ENCODE measurements at places on chromosomes 2 and 18.

DNA sequence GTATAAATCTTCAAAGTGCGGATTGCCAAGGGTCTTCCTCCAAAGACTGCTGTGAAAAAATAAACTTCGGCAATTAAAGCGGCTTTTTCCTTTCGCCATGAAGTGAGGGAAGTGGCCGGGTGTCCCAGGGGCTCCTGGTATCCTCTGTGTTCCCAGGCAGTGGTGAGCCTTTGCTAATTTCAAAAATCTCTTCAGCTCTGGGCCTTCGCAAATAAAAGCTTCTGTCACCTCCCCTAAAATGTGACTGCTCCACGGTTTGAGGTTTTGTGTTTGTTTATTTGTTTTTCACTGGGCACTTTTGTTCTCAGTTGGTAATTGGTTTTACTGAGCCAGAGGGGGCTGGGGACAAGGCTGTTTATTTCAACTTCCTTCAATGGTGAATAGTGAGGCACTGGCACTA lies 270.1 kb upstream of the POU3F3 start:
- no peak for DNase-seq

DNA sequence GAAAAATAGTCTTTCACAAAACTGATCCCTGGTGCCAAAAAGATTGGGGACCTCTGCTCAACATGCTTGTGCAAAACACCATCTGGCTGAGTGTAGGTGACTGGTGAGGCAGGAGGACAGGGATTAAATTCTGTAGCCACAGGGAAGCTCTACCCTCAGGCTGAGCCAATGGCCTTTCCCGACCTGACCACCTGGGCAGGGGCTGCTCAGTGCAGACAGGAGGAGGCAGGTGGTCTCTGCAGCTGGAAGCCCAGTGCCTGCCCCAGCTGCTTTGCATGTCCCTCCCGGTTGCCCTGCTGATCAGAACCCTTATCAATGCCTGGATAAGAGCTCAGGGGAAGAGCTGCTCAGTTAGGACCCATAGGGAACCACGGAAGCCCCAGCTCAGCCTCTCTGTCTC lies 235.3 kb downstream of the ANKRD36 start:
- DNase-seq, result no peak

GRCh38 chr2:126748929-126749518 lies 93.1 kb downstream of the GYPC start:
- no peak for DNase-seq

DNA sequence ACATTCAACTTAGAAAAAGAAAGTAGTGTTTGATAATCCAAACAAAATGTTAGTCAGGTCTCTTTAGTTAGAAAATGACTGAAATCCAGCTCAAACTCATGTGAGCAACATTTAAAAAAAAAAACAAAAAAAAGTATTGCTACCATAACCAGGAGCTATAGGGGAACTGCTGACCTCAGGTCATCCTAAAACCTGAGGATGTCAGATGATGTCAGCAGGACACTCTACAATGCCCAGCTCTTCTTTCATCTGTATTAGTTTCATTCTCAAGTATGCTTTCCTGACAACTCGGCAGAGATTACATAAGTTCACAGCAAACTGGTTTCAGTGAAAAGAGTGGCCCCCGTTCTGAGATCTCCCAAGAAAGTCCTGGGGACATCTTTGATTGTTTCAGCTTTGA lies 4.2 kb upstream of the ESCO1 start:
- no peak for DNase-seq

GRCh38 chr2:105134081-105134480 lies 96.2 kb downstream of the MRPS9 start:
- no peak for DNase-seq

GRCh38 chr2:49248506-49248905 lies 94.2 kb upstream of the FSHR start:
- no peak for DNase-seq

DNA sequence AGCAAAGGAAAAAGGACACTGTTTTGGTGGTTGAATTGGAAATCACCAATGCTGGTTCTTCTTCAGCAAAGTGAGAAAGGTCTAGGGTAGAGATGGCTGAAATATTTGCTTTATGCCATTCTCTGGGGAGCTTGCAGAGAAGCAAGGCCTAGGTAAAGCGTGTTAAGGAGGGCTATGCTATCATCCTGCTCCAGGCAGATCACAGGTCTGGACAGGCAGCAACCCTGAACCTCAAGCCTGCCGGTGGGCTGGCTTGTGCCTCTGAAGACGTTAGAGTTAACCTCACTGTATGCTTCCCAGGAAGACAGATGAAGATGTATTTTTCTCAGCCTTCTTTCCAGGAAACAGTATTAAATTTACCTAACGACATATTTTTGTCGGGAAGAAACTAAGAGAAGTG lies 138.5 kb upstream of the LYPD6 start:
- no peak for DNase-seq

DNA sequence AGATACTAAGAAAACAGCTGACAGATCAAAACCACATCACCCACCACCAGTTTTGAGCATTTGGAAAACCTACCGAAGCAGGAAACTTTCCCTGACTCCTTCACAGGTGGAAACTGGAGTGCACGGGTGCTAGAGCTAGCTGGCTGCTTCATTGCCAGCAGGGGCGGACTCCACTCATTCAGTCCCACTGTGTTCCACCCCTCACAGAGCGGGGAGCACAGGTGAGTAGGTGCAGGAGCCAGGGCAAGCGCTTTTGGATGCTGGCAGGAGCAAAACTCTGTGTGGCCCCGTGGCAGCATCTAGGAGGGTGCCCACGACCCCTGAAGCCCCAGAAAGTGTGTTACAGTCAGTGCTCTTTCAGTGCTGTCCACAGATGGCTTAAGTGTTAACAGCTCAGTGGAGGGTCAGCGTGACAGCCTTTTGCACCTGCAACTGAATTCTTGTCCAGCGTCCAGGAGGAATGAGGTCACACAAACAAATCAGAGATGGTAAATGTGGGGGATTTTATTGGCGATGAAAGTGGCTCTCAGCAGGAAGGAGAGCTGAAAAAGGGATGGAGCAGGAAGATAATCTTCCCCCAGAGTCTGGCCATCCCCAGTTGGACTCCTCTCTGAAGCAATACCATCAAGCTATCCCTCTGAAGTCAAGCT lies 71.1 kb downstream of the TMEM163 start:
- no peak for DNase-seq

DNA sequence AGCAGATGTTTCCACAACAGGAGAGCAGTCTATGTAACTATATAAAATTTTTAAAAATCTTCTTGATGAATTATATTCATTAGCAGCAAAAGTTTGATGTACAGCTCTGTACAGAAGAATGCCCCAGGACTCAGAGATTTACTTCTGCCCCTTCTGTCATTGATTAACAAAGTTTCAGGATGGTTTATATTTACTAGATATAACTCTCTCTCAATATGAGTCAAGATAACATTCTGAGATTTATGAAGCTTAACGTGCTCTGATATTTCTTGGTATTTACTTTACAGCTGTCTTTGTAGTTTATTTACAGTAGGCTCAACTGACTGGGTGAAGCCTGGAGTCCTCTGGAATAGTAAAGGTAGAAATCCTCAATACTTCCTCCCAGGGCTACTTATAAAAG lies 93.6 kb upstream of the HNMT start:
- no peak for DNase-seq

- DNase-seq, result no peak
These were observed 44.3 kb downstream of the SPRED2 start for GRCh38 chr2:65388051-65388531.

DNA sequence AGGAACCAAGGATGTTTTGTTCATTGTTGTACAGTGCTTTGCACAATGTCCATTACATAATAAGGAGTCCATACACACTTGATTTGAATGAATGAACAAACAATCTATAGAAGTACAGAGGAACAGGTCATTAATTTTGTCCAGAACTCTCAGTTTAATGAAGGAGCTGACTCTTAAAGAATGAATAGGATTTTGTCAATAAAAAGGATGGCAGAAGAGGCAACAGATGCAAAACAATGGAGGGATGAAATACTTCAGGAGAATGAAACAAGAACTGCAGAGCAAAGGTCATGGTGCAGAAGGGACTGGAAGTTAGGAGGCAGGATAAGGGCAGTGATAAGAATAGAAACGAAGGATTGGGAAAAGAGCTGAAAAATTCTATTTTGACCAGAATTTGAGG lies 28.7 kb upstream of the COL5A2 start:
- DNase-seq, result no peak

DNA sequence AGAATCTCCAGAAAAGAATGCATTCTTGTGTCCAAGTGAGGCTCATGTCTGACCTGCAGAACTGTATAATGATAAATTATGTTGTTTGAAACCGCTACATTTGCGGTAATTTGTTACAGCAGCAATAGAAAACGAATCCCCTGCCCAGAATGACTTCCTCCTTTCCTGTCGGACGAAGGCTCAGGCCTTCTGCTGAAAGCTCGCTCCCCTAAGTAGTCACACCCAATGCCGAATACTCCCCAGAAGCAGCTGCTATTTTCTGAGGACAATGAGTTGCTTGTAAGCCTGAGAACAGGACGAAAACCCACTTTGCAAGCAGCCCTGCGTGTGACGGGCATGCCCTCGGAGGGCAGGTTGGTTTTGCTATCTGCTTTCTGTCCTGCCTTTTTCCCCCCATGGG lies 27.7 kb upstream of the PTPN4 start:
- no peak for DNase-seq
